Activated CD8-positive, alpha-beta T cell treated with anti-CD3 and anti-CD28 coated beads for 36 hours (primary cell): ENCODE measurements at places on chromosomes 6 and 20.

GRCh38 chr6:32799168-32799567, 17.6 kb downstream of the HLA-DOB start:
- DNase-seq = no peak

DNA sequence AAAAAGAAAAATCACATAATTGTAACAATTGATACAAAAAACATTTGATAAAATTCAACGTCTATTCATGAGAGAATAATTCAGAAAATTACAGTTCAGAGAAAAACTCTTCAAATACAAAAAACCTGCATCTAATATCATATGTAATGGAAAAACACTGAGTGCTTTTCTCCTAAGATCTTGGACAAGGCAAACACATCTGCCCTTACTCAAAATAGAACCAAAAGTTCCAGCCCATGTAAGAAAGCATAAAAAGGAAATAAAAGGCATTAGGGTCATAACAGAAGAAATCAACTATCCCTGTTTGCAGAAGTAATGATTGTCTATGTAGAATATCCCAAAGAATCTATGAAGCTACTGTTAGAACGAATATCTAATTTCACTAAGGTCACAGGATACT, 721.4 kb downstream of the RFPL4B start:
- DNase-seq = no peak

GRCh38 chr20:19137641-19138040, 74.8 kb upstream of the SLC24A3 start:
- DNase-seq = no peak

DNA sequence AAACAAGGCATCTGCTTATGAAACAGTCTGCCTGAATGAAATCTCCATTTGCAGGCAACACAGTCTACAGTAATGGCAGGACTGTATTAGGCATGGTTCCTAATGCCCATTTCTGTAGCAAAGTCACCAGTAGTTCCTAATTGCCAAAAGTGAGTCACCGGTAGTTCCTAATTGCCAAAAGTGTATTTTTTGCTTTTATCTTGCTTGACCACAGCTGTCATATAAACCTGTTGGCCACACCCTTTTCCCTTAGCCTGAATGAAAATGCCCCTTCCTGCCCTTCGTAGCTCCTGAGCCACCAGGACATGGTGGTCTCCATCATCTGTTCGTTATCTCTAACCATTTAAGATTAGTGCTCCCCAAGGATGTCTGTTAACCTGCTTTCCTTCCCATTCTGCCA, 34.5 kb downstream of the MTHFD1L start:
- no peak for DNase-seq

GRCh38 chr6:7111095-7111690, 3.4 kb downstream of the RREB1 start:
- no peak for DNase-seq

DNA sequence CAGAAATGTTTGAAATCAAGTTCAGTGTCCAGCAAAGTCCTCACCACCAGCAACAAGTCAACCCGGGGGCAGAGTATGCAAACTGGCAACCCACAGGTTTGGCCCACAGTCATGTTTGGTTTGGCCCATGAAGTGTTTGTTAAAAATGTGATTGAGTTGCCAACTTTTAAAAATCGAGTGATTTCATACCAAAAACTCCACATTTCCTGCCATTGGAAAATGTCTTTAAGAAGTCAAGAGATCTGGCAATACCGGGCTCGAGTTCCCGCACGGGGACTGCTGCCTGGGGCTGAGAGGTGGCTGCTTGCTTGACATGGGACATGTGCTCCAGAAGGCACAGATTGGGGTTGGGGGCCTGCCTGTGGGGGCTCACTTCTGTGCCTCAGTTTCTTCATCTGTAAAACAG, 36.1 kb downstream of the PREX1 start:
- DNase-seq = no peak

- DNase-seq = no peak
Measured at GRCh38 chr20:11098888-11099287, 425.1 kb upstream of the JAG1 start.

- peak; percentile 28 for DNase-seq
Measured at GRCh38 chr20:10673176-10673841, 490 bp downstream of the JAG1 start.

DNA sequence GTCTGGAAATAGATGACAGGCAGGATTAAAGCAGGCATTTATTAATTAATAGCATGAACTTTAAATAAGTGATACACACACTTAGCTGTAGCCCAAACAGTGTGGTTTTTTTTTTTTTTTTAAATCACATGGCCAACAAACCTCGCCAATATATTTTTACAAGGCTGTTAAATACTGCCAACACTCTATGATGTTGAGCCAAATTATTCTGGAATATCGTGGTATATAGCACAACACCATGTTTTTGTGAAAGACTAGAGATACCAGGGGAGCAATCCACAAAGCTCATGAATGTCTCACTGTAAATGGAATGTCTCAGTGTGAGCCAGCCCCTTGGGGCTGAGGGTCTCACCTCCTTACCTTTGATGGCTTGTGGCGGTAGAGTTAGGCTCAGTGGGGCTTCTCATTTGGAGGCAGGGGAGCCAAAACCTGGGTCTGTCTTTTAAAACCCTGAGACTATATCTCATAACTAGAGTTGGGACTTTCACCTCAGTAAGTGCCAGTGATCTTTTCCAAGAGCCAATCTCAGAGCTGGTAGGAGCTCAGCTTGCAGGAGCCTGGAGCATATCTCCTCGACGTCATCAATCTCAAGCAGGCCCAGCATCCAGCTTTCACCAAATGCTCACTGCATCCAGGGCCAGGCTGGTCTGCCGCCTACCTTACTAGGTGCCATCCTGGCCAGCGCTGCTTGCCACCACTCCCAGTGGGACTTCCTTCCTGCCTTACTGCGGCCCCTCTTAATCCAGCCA, 78.5 kb upstream of the FAM184A start:
- no peak for DNase-seq

DNA sequence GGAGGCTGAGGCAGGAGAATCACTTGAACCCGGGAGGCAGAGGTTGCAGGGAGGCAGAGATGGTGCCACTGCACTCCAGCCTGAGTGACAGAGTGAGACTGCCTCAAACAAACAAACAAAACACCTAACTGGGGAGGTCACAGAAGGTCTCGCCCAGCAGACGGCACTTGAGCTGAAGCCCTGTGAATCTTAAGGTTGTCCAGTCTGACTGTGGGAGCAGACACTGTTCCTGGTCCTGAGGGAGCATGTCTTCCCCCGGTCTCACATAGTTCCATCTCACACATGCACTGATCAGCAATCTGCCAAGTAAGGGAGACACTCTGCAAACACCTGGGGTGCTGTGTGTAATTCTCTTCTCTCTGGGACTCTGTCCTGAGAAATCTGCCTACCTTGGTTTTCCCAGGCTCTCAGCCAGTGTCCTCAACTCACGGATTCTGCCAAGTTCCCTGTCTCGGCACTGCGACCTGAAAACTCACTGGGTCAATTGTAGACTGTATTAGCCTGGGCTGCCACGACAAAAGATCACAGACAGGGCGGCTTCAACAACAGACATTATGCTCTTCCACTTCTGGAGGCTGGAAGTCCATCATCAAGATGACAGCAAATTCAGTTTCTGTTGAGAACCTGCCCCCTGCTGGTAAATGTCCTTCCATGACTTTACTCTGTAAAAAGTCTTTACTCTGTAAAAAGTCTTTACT, 94.3 kb downstream of the JPH2 start:
- DNase-seq = peak; percentile 61

GRCh38 chr6:127997496-127998164, 96.8 kb upstream of the THEMIS start:
- no peak for DNase-seq

GRCh38 chr6:98711380-98711779, 123.0 kb upstream of the POU3F2 start:
- no peak for DNase-seq

DNA sequence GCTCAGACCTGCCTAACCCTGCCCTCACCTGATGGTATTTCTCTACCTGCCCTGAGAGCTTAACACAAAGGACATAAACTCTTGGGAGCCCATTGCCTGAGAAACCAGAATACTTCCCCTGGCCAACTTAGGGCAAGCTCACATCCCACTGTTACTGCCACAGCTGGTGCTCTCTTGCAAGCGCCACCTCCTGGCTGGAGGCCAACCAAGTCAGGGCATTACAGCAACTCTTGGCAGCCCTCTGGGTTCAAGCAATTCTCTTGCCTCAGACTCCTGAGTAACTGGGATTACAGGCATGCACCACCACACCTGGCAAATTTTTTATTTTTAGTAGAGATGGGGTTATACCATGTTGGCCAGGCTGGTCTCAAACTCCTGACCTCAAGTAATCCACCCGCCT, 70.1 kb downstream of the HECA start:
- DNase-seq = no peak

GRCh38 chr20:23024701-23025100, 10.4 kb upstream of the SSTR4 start:
- no peak for DNase-seq

- DNase-seq = no peak
Measured at GRCh38 chr6:112086744-112087135, 542 bp downstream of the TUBE1 start.

GRCh38 chr6:109083657-109084056, 11.0 kb downstream of the SESN1 start:
- DNase-seq = no peak

GRCh38 chr6:30724906-30725667, 4.9 kb downstream of the TUBB start:
- no peak for DNase-seq

- no peak for DNase-seq
Measured at GRCh38 chr6:40164345-40164755, 230.1 kb upstream of the MOCS1 start.

DNA sequence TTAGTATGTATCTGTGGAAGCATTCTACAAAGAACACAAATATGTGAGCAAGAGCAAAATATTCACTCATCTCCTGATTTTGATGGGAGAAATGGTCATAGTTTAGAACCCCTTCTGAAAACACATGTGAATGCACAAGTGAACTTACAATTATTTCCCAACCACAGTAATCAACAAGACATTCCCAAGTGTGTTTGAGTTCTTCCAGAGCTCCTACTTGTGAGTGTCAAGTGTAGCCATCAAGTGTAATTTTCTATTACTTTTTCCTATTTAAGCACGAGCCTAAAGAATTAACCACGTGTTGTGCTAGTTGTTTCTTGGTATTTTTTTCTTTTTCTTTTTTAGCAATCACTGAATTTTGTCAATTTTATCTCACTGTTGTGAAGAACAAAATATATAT, 402.3 kb downstream of the NKAIN2 start:
- DNase-seq = no peak

DNA sequence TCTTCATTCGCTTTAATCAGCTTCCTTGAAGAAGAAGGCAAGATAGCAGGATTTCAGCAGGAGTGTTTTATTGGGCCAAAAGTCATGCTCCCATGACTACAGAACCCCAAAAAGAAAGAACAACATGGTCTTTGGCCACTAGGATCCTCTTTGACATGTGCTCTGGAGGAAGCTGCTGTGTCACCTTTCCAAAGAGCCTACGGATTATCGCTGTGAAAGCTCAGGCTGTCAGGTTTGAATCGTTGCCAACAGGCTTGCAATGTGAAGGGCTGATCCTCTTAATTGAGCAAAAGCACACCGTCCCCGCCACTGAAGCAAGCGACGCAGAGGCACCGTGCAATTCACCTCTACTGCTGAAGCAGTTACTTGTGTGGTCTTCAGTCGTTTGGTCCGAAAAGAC, 29.0 kb downstream of the MYLIP start:
- DNase-seq = no peak

GRCh38 chr6:26327450-26328264, 37.3 kb upstream of the BTN3A2 start:
- peak; percentile 90 for DNase-seq

DNA sequence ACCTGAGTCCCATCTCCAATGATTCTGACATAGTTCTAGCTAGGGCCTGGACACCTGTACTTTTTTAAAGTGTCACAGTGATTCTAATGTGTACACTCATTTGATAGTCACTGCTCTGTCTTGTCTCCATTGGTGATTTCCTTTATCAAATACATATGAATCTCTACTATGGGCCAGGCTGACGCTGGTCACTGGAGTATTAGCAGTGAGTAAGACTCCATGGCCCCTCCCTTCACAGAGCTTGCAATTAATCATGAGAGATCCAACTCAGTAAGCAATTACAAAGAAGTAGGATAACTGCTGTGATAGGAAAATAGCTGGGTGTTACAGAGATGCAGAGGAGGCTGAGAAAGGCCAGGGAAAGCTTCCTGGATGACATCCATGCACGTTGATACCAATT, 19.3 kb upstream of the SASH1 start:
- DNase-seq = no peak

GRCh38 chr6:42404484-42404883, 47.2 kb downstream of the TRERF1 start:
- DNase-seq = peak; percentile 65

DNA sequence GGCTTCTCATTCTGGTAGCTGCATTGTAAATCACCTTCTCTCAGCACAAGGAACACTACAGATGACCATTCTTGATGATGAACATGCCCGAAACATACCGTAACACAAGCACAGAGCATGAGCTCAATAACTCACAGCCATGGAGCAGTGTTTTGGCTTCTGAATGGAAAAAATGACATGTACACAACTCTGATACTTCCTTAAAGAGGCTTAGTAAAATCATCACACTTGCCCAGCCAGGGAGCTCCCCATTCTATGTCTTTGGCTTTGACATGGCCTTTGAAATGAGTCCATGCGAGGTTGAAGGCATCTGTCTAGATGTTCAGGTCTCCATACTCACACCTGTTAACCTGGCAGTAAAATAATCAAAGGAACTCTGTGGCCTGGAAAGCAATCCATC, 87.6 kb downstream of the MYB start:
- DNase-seq = peak; percentile 16

- DNase-seq = no peak
Measured at GRCh38 chr20:38144974-38145728, 19.9 kb downstream of the TGM2 start.

GRCh38 chr20:57030611-57031600, 235.5 kb downstream of the BMP7 start:
- no peak for DNase-seq
